Kidney (tissue), 22 donors: ENCODE measurements at places on chromosomes 11 and 22. TPM values are rescaled to one million over a fixed set of nuclear protein-coding genes. Genes with fewer than 3 reads are reported as not detected.

The GGTLC2 gene
- 0.76 TPM for total RNA-seq

The OR2AG1 gene
- total RNA-seq = not detected

DNA sequence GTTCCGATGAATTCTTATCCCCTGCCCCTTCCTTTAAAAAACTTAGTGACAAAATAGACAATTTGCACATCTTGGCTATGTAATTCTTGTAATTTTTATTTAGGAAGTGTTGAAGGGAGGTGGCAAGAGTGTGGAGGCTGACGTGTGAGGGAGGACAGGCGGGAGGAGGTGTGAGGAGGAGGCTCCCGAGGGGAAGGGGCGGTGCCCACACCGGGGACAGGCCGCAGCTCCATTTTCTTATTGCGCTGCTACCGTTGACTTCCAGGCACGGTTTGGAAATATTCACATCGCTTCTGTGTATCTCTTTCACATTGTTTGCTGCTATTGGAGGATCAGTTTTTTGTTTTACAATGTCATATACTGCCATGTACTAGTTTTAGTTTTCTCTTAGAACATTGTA lies 12.0 kb downstream of the CCND1 start:
- peaks cover 12% of the 10 kb centered on the region for H3K36me3 ChIP-seq
- DNase-seq = no peak
- H3K27ac ChIP-seq = no peak overlapping the region
- no peaks in the 10 kb centered on the region for H3K27me3 ChIP-seq

DNA sequence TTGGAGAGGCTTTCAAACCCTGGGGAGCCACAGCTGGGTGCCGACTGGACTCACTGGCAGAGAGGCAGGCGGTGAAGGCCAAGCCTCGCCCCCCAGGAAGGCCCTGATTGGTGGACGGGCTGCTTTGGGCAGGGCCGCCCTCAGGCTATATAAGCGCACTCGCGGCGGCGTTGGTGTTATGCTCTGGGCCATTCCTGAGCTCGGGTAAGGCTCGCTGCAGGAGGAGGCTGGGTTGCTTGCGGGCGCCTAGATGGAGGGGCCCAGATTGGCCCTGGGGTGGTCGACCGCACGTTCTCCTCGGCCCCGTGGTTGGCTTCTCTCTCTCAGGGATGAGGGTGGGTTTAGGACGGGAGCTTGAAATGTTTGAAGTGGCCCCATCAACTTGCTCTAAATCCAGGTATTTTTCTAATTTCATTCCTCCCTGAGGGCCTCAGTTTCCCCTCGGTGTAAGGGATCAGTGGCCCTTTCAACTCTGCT lies at the start of gene SPDYC:
TSS of gene SPDYC (plus strand) at position 176 of the 477 bp plus-strand sequence. CDS start 1,125 bp downstream, outside the sequence.
- peaks cover 2% of the 10 kb centered on the region for H3K4me1 ChIP-seq
- no peak for DNase-seq
- no peak within 1 kb of the TSS for H3K27ac ChIP-seq
- H3K27me3 ChIP-seq = no peaks in the 10 kb centered on the region
- no peak within 1 kb of the TSS for H3K4me3 ChIP-seq
